ENCODE measurements at places on chromosomes 7 and 10.

DNA sequence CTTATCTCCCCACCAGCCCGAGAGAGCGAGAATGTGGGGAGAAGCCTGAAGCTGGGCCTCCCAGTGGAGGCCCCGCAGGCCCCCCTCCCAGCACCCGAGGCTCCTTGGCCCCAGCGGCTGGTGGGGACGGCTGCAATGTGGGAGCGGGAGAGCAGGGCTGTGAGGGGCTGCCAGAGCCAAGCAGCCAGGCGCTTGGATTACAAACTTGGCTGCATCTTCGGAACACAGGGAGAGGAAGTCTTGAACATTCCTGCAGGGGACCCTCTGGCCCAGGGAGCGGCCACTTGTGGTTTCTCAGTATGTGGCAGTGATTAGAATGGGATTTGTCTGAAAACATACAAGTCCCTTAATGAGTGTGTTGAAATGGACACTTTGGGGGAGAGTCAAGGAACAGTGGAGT, 23.2 kb downstream of the ELN start:
- no peak for DNase-seq

DNA sequence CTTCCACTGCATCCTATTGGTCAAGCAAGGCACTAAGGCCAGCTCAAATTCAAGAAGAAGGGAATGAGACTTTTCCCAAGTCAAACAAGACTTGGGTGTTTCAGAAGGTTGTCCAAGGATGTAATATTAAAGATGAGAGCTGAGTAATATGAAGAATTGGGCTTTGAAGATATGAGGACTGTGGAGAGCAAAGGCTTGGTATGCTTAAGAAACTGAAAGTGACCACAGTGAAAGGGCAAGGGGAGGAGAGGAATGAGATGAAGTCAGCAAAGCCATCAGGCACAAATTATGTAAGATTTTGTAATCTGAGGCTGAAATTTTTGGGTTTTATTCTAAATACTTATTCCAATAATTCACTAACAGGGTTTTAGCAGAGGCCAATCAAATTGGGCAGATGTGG, 38.6 kb upstream of the NPY start:
- no peak for DNase-seq

DNA sequence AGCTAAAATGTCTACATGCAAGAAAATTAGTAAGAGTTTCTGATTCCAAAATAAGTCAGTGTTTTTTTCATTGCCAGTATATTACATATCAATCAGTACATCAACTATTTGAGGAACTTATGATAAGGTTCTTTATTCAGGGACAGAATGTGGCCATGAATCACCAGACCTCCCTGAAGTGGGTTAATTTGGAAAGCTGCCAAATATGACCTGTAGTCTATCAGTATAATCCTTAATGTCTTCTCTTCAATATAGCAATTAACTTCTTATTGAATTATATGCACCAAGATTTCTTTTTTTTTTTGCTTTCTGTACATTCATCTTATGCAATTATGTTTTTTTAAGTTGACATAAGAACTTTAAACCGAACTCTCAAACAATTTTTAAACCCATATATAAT, 714.5 kb upstream of the POT1 start:
- DNase-seq: no peak

DNA sequence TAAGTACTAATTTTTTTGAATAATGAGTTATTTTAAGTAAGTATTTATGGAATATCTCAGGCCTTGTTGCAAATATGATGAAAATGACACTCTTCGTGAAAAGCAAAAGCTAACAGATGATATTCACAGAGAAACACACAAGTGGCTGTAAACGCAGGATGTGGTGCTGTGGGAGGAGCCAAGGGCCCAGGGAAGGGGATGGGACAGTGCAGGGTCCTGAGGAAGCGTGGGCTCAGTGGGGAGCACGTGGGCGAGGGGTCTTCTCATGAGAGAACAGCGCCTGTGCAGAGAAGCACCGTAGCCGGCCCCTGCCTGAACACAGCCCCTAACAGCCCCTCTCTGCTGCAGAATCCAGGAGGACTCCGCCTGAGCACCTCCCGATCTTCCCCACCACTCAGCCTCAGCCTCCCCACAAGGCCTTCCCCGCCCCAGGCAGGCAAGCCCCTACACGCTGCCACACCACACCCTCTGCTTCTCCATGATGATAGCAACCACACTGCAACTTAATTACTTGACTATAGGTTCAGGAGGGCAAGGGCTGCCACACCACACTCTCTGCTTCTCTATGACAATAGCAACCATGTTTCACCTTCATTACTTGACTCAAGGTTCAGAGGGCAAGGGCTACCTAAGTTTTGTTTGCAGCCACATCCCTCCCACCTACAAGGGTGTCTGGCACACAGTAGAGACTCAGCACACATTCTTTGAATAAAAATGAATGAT, 152.6 kb upstream of the RNF32 start:
- DNase-seq: no peak

GRCh38 chr10:48951707-48952106, 12.1 kb upstream of the LRRC18 start:
- no peak for DNase-seq

DNA sequence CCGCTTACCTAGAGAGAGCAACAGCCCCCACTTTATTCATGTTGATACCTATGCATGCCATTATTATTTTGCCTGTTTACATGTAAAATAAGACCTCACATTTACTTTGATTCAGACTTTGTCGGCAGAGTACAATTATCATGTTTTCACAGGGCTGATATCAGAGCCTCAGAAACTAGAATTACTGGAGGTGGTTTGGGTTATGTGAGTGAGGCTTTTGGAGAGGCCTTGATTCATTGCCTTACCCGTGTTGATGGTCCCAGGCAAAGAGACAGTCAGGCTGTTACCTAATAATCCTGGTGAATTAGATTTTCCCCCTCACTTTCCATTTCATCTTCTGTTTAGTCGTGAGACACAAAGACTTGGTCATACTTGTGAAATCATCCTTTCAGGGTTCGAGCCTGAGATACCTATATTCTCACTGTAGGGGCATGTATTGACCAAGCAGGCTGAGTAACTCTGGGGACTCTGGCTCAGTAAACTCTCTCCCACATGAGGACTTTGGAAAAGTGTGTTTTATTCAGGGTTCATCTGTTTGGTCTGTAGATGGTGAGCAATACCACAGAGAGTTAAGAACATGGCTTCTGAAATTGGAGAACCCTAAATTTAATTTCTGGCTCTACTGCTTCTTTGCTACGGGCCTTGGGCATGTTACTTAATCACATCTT, 150.9 kb downstream of the CELF2 start:
- DNase-seq: no peak

Measured in activated CD4-positive, alpha-beta T cell treated with anti-CD3 and anti-CD28 coated beads, Interleukin-2, amount 50 U/mL, for 4 hours (primary cell).